ENCODE measurements at places on chromosomes 2 and 18.

- DNase-seq: no peak
Measured at GRCh38 chr18:35803551-35803950, 168.9 kb upstream of the RMP24 start.

- no peak for DNase-seq
Measured at GRCh38 chr2:198857246-198857645, 600.5 kb downstream of the SATB2 start.

DNA sequence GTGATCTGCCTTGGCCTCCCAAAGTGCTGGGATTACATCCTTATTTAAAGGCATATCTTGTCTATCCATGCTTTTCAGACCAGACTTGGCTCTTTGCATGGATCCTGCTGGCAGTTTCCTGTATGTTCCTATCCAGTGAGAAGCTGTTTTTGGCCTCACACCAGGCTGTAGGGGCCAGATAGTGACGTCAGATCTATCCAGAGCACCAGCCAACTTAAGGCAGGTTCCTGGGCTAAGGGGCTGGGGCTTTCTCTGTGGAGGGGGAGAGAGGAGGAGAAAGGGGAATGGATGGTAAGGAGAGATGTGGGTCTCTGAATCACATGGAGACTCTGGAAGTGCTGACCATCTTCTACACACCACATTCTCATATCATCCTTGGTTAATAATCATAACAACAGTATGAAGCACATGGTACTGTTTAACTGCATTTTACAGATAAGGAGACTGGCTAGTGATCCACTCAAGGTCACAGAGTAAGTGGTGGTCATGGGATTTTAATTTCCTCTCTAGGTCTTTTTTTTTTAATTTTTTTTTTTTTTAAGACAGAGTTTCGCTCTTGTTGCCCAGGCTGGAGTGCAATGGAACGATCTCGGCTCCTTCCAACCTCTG is 2.0 kb upstream of the FAM117B start:
- no peak for DNase-seq

DNA sequence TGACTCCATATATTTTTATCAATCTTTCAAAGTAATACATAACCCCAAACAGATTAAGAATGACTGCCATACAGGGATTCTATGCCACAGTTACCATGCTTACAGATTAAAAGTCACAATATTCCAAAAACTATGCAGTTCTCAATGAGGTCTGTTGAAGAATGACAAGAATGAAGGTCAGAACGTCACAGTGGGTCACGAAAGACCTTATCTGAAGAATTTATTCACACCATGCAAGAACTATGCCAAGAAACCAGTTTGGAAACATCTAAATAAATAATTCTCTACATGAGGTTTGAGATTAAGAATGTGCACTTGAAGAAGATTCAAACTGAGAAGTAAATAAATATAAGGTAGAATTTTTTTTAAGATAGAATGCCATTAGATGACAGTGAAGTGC is 253.3 kb downstream of the EXOC6B start:
- peak; percentile 32 for DNase-seq

- DNase-seq: no peak
Measured at GRCh38 chr18:9742524-9743131, 34.5 kb downstream of the RAB31 start.

GRCh38 chr2:142863485-142863961 is 13.9 kb upstream of the KYNU start:
- DNase-seq: no peak

DNA sequence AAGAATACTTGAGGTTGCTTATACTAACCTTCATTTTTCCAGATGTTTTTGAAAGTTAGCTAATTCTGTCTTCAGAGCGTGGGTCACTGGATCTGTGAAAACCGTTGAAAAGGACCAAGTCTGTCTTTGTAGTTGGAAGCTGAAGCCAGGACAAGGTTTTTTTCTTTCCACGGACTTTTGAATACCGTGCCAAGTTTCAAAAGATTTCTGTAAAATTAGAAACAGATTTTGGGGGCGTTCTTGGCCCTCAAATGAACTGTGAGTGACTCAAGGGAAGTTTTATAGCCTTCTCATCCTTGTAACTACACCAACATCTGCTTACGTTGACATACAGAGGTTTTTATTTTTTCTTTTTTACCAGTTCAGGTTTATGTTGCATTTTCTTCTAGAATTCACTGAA is at the start of gene FAP:
Gene FAP, minus strand, starts transcription at position 152 of the 400 bp plus-strand sequence. Its CDS starts 118 bp downstream, at position 34.
- no peak for DNase-seq

DNA sequence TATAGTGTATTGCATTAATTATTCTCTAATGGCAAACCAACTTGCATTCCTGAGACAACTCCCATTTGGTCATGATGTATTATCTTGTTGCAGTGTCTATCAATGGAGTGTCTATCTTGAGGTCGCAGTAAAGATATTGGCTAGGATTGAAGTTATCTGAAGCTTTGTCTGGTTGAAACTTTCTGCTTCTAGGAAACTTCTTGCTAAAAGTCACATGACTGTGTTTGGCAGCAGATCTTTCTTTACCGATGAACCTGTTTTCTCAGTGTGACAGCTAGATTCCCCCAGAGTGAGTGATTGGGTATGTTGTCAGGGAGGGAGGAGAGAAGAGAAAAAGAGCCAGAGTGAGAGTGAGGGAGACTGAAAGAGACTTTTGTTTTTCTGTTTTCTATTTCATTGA is 119.6 kb downstream of the QPCT start:
- no peak for DNase-seq
